ENCODE measurements at places on chromosomes 16 and 17.
A peak's percentile ranks its signal among the peaks of the same experiment; 100 is the strongest.

- no peak for DNase-seq
These were observed 184.4 kb downstream of the AATF start for GRCh38 chr17:37133136-37133535.

GRCh38 chr17:12104831-12105230 is 84.2 kb downstream of the MAP2K4 start:
- no peak for DNase-seq

DNA sequence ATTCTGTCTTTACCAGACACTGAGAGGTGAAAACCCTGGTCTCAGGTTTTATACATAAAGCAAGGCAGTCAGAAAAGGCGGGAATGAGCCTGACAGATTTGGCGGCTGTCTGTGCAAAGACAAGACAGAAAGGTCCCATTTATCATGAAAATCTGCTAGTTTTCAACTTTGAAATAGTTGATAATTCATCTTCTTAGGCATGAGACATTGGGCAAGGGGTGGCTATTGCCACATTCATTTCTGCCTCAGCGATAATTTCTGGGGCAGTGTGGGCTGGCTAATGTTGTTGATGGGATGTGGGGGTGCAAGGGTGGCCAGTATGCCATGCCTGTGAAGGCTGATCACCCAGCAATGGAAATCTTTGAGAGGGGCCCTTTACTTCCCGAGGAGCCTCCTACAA is 173.8 kb upstream of the RPH3AL start:
- DNase-seq, result no peak

- no peak for DNase-seq
These were observed 101.4 kb downstream of the PITPNC1 start for GRCh38 chr17:67478401-67479041.

DNA sequence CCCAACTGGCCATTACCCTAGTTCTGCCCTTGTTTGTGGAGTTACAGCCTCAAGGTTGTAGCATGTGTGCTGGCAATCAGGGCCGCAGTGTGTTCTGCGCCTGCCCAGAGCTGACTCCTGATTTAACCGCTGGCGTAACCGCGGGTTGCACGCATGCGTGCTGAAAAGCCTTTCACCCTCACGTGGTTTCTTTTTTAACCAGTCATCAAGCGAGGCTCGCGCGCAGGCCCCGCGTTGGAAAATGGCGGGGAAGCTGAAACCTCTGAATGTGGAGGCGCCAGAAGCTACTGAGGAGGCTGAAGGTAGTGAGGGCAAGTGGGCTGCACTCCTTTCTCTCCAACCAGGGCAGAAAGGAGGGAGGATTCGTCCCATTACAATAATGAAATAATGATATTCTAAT is at the start of gene SYCE1L:
Gene SYCE1L, plus strand, starts transcription at position 198 of the 400 bp plus-strand sequence. Its CDS starts 44 bp downstream, at position 242.
- DNase-seq, result no peak

DNA sequence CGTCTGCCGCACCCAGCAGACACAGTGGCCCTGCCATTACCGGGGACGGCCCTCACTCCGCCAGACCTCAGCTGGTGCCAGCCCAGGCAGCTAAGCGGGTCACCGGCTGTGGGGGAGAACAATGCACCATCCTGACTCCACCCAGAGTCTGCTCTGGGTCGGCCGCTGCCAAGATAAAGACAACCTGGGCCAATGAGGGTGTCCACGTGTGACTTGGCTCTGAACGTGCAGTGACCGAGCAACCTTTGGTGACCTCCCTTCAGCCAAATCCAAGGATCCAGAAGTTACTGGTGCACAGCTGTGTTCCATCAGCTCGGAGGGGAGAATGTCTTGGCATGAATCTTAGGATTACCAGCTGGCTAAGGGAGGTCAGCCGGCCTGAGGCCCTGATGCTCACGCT is 155.9 kb downstream of the NTN1 start:
- DNase-seq, result no peak

DNA sequence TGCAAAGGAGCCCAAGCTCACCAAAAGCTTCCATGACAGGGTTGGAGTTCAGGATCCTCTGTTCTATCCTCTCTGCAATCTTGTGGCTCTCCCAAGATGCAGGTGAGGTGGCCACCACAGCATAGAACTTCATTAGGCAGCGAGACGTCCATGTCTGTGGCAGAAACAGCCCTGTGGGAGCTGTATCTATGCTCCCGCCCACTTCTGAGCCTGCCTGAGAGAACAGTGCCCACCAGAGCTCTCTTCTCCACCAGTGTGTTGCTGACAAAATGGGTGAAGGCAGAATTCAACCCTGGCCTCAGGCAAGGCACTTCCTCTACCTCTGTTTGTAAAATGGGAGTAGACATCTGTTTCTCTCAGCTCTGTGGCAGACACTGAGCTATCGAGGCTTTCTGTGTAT is 18.8 kb downstream of the MYO19 start:
- no peak for DNase-seq

DNA sequence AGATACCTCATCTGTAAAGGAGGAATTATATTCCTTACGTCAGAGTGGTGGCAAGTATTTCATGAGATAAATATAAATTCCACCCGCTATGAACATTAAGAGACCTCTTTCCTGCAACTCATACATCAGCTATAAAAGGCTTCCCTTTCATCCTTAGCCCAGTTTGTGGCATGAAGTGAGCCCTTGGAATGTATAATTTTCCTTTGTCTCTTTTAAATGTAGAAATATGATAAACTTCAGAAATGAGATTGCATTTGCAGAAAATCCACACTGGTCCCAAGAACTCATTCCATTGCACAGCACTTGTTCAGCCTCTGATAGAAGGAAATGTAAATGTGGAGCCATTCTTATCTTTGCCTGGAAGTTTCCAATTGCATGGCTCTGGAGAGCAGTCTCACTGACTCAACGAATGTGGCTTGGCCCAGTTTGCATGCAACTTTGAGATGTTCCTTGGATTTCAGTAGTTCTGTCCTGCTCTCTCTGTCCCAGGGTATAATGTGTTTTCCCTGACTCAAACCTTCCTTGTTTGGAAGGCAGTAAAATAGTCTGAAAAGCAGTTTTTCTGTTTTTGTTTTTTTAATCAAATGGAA is 746.4 kb downstream of the CDH11 start:
- DNase-seq, result no peak

DNA sequence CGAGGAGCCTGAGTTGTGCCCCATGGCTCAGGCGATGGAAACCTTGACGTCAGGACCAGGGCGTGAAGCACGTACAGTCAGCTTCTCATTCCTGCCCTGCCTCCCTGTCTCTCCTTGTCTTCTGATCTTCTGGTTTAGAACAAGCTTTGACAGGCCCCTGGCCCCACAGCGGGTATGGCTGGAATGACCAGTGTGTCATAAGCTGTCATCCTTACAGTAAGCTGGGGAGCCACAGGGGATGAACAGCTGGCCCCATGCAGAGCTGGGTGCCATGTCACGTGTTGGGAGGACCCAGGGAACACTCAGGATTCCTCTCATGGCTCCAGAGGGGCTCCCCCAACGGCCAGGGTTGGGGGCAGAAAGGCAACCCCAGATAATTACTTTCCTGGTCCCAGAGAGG is 157.6 kb upstream of the PLCG2 start:
- no peak for DNase-seq

DNA sequence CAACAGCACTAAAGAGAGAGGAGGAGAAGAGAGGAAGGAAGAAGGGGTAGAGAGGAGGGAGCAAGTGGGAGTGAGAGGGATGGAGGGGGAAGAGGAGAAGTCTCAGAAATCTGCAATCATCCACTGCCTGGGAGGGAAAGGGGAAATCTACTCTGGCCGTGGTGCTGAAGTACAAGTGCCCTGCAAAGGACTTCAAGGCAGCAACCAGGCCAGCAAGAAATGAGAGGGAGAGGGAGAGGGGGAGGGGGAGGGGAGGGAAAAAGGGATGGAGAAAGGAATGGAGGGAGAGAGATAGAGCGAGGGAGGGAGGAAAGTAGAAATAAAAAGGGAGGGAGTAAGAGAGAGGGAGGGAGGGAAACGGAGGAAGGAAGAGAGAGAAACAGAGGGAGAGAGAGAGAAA is 130.8 kb upstream of the EEF2KMT start:
- no peak for DNase-seq

DNA sequence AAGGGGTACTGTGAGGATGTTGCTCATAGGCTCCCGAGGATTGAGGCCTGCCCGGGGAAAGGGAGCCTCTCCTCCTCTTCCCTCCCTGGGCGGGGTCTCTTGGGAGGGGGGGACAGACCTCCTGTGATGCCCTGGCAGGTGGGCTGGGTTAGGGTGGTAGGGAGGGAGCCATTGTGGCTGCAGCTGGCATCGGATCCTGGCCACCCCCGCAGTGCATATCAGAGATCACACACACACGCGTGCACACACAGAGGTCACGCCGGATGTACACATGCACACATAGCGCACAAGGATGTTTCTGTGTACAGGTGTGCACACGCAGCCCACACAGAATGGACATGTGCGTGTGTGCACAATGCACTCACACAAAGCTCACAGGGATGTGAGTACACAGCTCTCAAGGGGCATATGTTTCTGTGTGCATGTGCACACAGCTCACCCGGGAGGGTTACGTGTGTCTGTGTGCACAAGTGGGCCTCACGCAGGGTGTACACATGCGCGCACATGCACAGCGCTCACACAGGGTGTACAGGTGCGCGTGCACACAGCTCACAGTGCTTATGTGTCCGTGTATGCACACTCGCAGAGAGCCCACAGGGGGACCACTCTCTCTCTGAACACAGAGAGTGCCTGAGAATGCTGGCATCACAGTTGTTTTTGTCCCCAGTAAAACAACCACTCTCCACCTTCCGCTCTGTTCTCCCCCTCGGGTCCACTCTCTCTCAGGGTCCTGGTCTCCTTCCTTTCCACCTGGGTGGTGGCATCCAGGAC is 2.4 kb downstream of the GJD3 start:
- DNase-seq, result no peak

DNA sequence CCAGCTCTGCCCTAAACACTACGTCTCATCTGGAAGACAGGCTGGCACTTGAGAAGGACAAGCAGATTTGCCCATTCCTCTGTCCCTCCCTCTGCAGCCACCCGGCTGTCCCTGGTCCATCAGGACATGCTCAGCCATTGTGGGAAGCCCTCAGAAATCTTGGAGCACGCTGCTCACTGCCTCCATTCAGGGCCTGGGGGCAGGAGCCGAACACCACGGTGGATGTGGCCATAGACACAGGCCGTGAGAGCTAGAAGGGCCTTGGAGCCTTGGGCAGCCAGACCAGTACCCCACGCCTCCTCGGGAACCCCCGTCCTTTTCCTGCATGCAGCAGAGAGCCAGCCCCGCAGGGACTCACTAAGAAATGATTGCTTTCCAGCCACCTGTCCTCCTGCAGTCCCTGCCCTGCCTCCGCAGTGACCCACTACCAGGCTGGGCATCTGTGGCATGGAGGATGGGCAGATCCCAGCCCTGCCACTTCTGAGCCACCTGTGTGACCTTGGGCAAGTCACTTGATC is 3.4 kb downstream of the DOC2A start:
- no peak for DNase-seq

GRCh38 chr16:46932802-46933201 is 40.7 kb downstream of the DNAJA2 start:
- no peak for DNase-seq

DNA sequence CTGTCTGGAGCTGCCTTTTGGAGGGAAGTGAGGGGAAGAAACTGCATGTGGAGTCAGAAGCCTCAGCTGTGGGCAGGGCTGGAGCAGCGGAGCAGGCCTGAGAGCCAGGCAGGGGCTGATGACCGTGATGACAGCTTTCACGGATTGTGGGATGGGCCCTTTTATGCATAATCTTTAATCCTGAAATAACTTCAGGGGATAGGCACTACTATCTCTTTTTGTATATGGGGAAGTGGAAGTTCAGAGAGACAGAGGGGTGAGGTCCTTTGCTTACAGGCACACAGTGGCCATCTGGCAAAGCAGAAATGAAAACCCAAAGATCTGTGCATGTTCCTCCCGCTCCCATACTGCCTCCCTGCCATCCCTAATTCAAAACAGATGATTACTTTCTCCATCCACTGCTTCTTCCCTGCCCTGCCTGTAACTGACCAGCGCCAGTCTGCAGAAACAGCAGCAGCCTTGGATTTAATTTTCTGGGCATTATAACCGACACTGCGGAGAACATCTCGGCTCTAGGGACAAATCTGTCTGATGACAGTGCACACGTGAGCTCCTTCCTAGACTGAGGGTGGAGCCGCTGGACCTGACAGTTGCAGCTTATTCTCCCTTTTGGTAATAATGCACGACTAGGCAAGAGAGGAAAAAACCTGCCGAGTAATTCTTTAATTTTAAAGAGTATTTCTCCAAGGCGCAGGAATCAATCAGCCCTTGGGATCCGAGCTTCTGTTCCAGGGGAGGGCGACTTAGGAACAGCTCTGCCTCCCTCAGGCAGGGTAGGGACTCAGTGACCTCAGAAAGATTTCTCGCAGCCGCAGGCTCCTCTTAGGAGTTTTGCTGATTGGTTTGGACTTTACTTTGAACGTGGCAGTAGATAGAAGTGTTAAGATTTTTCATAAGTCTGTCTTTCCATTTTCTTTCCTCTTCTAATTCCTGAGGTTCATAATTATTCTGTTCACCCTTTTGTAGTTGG is 95.4 kb downstream of the UTP18 start:
- DNase-seq, result peak; percentile 55

DNA sequence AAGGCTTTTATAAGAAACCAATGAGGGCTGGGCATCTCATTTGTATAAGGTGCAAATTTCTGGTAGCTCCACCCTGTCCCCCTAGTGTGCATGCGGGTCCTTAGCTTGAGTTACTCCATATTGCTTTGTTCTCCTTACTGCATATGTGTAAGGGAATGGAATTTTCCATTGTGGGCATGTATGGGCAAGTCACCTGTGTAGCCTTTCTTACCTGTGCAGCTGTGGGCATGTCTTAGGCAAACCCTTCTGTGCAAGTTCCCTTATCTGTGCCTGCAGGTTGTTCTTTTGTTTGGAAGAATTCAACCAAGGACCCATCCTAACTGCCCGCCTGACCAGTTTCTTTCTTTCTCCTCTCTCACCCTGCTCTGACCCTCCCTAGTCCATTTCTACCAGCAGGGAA is 122.8 kb upstream of the HS3ST4 start:
- no peak for DNase-seq

DNA sequence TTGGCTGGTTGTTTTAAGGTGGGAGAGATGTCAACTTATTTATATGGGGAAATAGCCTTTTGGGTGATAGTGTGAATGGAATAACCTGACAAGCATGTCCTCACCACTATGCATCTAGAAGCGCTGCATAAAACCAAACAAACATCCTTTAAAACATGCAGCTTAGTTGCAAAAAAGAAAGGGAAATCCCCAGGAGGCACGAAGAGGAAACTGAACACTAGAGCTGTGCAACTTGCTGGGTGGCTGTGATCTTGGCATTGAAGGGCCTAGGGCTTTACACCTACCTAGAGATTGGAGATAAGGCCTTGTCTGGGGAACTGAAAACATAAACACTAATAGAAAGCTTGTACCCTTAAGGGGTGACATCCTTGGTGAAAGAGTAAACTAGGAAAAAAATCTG is 7.3 kb downstream of the C16orf54 start:
- no peak for DNase-seq

- no peak for DNase-seq
These were observed 27.1 kb upstream of the GPRC5C start for GRCh38 chr17:74404789-74405188.

DNA sequence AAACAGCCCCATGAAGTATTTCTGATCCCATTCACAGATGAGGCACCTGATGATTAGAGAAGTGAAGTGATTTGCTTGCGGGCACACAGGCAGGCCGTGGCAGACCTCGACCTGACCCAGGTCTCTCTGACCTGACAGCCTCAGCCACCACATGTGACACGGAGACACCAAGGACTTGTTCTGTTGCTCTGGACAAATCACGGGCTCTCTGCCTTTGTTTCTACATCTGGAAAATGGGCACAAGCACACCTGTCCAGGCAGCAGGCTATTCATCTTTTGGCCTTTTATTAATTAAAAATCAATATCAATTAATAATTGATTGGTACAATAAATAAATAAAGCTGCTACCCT is 3.4 kb downstream of the MAP3K14 start:
- DNase-seq, result peak; percentile 24
